ENCODE measurements at places on chromosomes 2 and 18.
A peak's percentile ranks its signal among the peaks of the same experiment; 100 is the strongest.

GRCh38 chr2:71190656-71191569, 36.0 kb downstream of the PAIP2B start:
- peak; percentile 13 for DNase-seq

DNA sequence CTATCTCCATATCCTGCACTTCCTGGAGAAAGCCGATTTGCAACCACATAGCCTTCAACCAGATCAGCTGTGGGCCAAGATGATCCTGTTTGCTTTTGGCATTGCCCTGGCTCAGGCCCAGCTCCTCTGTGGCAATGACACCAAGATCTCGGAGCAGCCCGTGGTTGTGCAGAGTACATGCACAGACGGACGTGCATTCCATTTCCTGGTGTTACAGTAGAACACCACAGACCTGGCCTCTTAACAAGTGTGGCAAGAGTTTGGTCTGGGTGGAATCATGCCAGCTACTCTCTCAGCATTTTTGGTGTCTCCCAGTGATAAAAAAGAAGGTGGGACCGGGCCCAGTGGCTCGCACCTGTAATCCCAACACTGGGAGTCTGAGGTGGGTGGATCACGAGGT, 20.0 kb downstream of the MALT1 start:
- no peak for DNase-seq

- DNase-seq = peak; percentile 71
Observed at GRCh38 chr18:44602380-44602779, 78.3 kb upstream of the SETBP1 start.

GRCh38 chr2:133711201-133711600, 142.9 kb upstream of the NCKAP5 start:
- no peak for DNase-seq

DNA sequence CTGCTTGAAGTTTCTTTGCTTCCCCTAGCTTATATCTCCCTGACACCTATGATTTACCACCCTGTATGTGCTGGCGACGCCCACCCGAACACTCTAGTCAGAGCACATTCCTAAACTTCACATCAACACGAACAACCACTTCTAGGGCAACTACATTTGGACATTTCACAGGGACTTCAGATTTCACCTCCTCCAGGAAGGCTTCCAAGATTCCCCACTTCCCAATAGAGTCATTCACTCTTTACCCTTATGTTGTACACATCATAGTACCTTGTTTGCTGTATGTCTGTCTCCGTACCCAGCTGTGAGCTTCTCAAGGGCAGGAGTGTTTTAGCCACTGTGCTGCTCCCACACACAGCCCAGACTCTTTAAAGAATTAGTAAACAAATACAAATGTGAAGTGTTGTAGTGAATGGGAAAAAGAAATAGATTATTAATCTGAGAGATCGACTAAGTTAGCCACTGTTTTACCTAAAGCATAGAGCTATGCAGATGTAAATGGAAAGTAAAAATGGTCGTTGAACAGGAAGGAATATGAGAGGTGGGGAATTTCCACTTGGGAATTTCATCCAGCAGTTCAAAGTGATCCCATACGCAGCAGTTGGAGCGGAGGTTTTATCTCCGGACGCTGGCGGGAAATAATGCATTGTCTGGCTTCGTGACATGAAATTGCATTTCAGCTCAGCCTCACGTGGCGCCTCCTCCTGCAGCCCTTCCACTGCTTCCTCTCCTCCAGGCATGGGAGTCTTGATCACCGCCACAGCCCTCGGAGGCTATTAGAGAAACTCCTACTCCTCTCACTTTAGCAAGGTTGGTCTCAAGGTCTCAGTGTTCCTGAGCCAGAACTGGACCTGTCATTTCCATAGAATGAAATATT, 233.4 kb upstream of the COPS8 start:
- DNase-seq = peak; percentile 38
